Stimulated activated naive B cell treated with anti-CD40 and anti-IgM and Interleukin-4, amounts not matched to agents 10 μg/mL and 1 μg/mL and 100 μg/mL, for 72 hours (primary cell): ENCODE measurements at places on chromosomes 1 and 21.

DNA sequence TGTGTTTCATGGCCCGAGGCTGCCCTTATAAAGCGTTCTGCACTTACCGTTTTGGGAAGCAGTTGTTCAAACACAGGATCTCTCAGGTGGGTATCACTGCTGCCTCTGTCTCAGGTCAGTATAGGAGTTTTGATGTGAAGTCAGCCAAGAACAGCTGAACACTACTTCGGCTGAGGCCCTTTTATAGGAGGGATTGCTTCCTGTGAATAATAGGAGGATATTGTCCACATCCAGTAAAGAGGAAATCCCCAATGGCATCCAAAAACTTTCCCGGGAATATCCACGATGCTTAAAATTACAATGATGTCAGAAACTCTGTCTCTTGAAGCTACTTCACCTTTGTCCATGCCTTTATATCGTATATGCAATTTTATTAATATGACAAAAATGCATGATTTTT lies at the start of gene SELE:
Gene SELE, minus strand, starts transcription at position 156 of the 400 bp plus-strand sequence. CDS start 467 bp downstream, outside the sequence.
- no peak for DNase-seq
- H3K36me3 ChIP-seq = no peaks in the 10 kb centered on the region
- no peaks in the 10 kb centered on the region for H3K4me1 ChIP-seq

DNA sequence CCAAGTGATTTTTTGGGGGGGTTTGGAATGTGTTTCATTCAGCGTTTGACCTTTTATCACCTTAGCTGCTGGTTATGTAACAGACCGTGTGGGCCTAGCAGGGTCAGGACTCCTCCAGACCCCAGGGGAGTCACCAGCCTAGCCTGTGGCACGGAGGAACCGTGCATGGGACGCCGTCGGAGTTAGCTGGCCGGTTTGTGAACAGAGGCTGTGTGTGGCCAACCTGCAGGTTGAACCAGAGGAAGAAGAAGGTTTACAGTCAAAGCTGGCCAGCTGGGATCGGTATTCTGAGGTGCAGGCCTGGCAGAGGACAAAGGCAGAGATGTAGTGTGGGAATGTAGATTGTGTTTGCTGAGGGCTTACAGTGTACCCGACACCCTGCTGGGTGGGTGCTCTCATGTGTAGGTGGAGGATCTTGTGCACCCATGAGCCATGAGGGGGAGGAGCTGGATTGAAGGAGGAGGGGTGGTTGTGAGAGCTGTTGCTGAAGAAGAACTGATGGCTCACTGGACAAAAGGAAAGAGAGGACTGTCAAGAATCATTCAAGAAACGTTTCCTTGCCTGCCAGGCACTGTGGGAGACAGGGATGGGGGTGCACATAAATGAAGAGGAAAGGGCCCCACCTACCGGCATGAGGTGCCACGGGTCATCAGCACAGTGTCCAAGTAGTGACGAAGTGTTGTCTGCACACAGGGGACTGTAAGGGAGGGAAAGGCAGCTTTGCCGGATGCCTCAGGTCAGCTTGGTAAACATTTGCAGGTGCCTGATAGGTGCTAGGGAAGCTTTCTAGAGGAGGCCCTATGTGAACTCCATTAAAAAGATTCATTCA lies 40.0 kb upstream of the PWP2 start:
- no peak for DNase-seq
- peaks cover 4% of the 10 kb centered on the region for H3K4me1 ChIP-seq
- no peak overlapping the region for H3K27ac ChIP-seq

DNA sequence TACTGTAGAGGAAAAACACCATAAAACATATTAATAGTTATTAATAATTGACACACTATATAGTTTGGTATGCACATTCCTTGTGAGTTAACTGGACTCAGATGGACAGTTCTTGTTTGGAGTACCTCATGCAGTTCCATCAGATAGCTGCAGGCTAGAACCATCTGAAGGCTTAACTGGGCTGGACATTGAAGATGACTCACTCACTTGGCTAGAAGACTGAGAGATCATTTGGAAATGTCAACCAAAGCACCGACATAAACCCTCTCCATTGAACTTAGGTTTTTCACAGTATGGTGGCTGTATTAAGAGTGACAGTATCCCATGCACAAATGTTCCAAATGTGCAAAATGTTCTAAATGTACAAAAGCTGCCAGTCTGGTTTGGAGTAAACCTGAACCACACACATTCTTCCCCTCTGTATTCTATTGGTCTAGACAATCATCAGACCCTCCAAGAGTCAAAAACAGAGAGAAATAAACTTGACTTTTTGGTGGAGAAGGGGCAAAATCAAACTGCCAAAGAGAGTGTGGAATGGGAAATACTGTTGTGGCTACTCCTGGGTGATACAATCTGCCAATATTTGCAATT lies 708.4 kb downstream of the KCNT2 start:
- no peak overlapping the region for H3K27ac ChIP-seq
- no peaks in the 10 kb centered on the region for H3K27me3 ChIP-seq
- no peak for DNase-seq
- H3K36me3 ChIP-seq = no peaks in the 10 kb centered on the region

DNA sequence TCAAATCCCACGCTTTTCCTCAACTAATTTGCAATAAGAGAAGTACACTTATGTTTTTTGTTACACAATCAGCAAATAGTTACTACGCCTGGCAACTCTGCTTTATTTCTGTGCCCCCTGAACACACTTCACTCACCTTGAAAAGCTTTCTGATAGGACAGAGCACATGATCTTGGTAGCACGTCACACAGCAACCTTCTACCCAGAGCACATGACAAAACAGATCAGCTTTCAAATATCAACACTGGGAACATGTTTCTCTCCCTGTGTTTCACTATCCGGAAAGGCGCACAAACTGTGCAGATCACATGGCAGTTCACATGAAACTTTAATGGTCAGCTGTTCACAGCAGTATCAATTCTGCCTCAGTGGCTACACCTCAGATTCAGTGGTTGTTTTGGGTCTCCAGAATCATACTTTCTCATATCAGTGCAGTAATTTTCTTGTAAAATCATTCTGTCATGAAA lies 2.2 kb downstream of the SLC19A2 start:
- H3K27ac ChIP-seq = no peak overlapping the region
- DNase-seq = no peak
- no peak overlapping the region for H3K4me3 ChIP-seq
- peaks cover 21% of the 10 kb centered on the region for H3K4me1 ChIP-seq
- H3K27me3 ChIP-seq = no peaks in the 10 kb centered on the region
- no peaks in the 10 kb centered on the region for H3K36me3 ChIP-seq

DNA sequence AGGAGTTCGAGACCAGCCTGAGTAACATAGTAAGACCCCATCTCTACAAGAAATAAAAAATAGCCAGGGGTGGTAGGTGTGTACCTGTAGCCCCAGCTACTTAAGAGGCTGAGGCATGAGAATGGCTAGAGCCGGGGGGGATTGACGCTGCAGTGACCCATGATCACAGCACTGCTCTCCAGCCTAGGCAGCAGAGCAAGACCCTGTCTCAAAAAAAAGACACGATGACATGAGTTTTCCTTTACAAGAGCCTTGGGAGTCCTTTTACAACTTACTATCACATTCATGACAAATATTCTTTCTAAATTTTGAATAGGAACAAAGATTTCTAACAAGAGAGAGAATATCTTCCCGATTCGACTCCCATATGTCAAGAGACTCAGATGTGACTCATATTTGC lies 3.3 kb upstream of the BRWD1 start:
- peaks cover 30% of the 10 kb centered on the region for H3K4me1 ChIP-seq
- peaks cover 10% of the 10 kb centered on the region for H3K36me3 ChIP-seq
- H3K27me3 ChIP-seq = no peaks in the 10 kb centered on the region
- no peak overlapping the region for H3K4me3 ChIP-seq

DNA sequence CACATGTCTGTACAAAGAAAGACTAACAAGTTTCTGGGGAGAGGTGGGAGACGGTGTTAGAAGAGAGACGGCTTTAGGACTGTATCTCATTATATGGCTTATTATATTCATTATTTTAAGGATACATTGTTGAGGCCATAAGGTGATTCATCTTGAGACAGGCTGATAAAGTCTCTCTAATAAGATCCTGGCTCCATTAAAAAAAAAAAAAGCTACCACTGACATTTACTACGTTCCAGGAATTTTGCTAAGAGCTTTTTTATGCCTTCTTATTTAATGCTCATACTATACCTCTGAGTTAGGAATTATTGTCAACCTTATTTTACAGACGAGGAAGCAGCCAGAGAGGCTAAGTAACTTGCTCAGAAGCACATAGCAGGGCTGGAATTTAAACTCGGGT lies 173.7 kb downstream of the GABPA start:
- peaks cover 17% of the 10 kb centered on the region for H3K36me3 ChIP-seq
- H3K27ac ChIP-seq = no peak overlapping the region
- no peak for DNase-seq
- no peak overlapping the region for H3K4me3 ChIP-seq
- peaks cover 5% of the 10 kb centered on the region for H3K4me1 ChIP-seq

GRCh38 chr1:55143684-55144083 lies 71.5 kb downstream of the USP24 start:
- no peak overlapping the region for H3K4me3 ChIP-seq
- peaks cover 4% of the 10 kb centered on the region for H3K4me1 ChIP-seq
- H3K36me3 ChIP-seq = peaks cover 26% of the 10 kb centered on the region
- H3K27ac ChIP-seq = peak overlapping the region; percentile 79
- no peak for DNase-seq

DNA sequence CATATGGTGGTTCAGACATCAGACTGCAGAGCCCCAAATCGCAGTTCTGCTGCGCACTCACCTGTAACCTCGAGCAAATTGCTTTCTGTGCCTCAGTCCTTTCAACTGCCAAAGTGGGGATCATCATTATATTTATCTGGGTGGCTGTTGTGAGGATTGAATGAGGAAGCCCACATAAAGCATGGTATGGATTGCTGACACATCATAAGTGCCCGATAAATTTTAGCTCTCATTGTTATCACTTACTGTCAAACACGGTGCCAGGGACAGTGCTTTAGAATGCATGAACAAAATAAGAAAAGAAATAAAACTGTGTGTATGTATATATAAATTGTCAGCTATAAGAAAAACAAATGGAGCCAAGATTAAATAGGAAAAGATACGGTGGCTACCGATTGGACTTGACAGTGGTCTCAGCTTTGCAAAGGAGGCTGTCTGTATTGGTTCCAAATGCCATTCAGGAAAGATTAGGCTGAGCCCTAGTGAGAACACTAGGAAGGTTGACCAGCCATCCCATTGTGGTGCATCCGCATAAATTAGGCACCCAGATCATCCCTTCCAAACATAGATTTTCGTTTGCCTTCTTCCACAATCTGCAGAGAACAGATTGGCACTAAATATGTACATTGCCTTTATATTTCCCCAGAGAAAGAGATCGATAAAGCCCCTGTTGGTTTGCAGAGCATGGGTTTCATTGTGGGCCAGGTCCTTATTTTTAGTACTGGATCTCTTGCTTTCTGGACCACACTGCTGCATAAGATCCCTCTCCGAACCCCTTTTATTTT lies 91.8 kb upstream of the KAZN start:
- DNase-seq = no peak
- H3K4me3 ChIP-seq = no peak overlapping the region
- no peaks in the 10 kb centered on the region for H3K4me1 ChIP-seq
- H3K27me3 ChIP-seq = peaks cover 14% of the 10 kb centered on the region

DNA sequence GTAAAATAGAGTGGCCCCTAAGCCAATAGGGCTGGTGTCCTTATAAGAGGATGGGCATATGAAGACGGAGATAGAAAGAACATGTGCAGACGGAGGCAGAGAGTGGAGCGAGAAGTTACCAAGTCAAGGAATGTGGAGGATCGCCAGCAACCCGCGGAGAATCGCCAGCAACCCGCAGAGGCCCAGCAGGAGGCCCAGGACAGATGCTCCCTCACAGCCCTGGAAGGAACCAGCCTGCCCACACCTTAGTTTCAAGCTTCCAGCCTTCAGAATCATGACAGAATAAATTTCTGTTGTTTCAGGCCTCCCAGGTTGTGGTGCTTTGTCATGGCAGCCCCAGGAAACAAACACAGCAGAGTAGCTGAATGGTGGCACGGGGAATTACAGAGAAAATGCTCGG lies 9.6 kb downstream of the CLDN14 start:
- no peak for DNase-seq
- peaks cover 9% of the 10 kb centered on the region for H3K4me1 ChIP-seq
- H3K27ac ChIP-seq = no peak overlapping the region
- H3K4me3 ChIP-seq = no peak overlapping the region

- DNase-seq = no peak
- H3K4me3 ChIP-seq = no peak overlapping the region
- peaks cover 20% of the 10 kb centered on the region for H3K36me3 ChIP-seq
- H3K27ac ChIP-seq = no peak overlapping the region
- peaks cover 10% of the 10 kb centered on the region for H3K4me1 ChIP-seq
These were observed 24.9 kb downstream of the DIP2A start for GRCh38 chr21:46483300-46484295.

DNA sequence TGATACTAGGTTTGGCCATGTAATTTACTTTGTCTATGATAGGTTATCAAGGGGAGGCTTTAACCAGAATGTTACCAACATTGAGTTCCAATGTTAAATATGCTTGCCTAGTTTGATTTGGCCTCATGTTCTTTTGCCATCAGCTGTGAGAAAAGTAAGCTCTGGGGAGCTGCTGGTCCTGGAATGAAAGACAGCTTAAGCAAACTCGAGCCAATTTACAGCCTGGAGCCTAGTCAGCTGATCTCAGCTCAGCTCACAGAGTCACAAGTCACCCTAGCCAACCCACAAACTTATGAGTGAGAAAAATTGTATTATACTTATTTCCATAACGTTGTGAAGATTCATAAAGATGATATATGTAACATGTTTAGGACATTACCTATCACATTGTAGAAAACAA lies 426.7 kb downstream of the RWDD3 start:
- H3K27ac ChIP-seq = no peak overlapping the region
- no peaks in the 10 kb centered on the region for H3K27me3 ChIP-seq
- H3K4me3 ChIP-seq = no peak overlapping the region
- no peak for DNase-seq

GRCh38 chr1:51570063-51570710 lies 46.7 kb upstream of the OSBPL9 start:
- H3K36me3 ChIP-seq = no peaks in the 10 kb centered on the region
- H3K4me3 ChIP-seq = peak overlapping the region; percentile 69
- H3K27ac ChIP-seq = peak overlapping the region; percentile 84
- no peaks in the 10 kb centered on the region for H3K27me3 ChIP-seq

- DNase-seq = no peak
- peak overlapping the region; percentile 31 for H3K27ac ChIP-seq
- no peaks in the 10 kb centered on the region for H3K27me3 ChIP-seq
- H3K36me3 ChIP-seq = peaks cover 80% of the 10 kb centered on the region
These were observed 7.4 kb downstream of the SEMA4A start for GRCh38 chr1:156160743-156161171.

GRCh38 chr21:36125512-36126207 lies 9.2 kb upstream of the CBR3 start:
- peaks cover 20% of the 10 kb centered on the region for H3K4me1 ChIP-seq
- no peak overlapping the region for H3K27ac ChIP-seq
- no peak for DNase-seq
- no peaks in the 10 kb centered on the region for H3K36me3 ChIP-seq
- H3K27me3 ChIP-seq = peaks cover 4% of the 10 kb centered on the region
